ENCODE measurements at places on chromosomes 1 and 21. TPM values are rescaled to one million over a fixed set of nuclear protein-coding genes. Genes with fewer than 3 reads are reported as not detected.

The ZNF695 gene
- polyA plus RNA-seq: 2.2 TPM

The ACTL8 gene
- polyA plus RNA-seq: not detected

The CATSPERE gene
- polyA plus RNA-seq: 0.51 TPM

The CELA3A gene
- polyA plus RNA-seq: not detected

The SGIP1 gene
- 4.9 TPM for polyA plus RNA-seq

The RNU1-1 gene
- polyA plus RNA-seq: not detected

The CLCA4 gene
- polyA plus RNA-seq: not detected

The CDCA8 gene
- 9.1 TPM for polyA plus RNA-seq

The SLC6A9 gene
- polyA plus RNA-seq: 3.5 TPM

The OLIG2 gene
- polyA plus RNA-seq: not detected

The GJA9 gene
- 0.11 TPM for polyA plus RNA-seq

The TMEM125 gene
- polyA plus RNA-seq: 1.5 TPM

The CYP4Z1 gene
- 0.15 TPM for polyA plus RNA-seq

The FAM78B gene
- polyA plus RNA-seq: 2.7 TPM

- DNase-seq: peak; percentile 94
These were observed 78.6 kb downstream of the MAN1C1 start for GRCh38 chr1:25695090-25695770.

- DNase-seq: no peak
These were observed 243.6 kb downstream of the TNR start for GRCh38 chr1:175499595-175500382.

DNA sequence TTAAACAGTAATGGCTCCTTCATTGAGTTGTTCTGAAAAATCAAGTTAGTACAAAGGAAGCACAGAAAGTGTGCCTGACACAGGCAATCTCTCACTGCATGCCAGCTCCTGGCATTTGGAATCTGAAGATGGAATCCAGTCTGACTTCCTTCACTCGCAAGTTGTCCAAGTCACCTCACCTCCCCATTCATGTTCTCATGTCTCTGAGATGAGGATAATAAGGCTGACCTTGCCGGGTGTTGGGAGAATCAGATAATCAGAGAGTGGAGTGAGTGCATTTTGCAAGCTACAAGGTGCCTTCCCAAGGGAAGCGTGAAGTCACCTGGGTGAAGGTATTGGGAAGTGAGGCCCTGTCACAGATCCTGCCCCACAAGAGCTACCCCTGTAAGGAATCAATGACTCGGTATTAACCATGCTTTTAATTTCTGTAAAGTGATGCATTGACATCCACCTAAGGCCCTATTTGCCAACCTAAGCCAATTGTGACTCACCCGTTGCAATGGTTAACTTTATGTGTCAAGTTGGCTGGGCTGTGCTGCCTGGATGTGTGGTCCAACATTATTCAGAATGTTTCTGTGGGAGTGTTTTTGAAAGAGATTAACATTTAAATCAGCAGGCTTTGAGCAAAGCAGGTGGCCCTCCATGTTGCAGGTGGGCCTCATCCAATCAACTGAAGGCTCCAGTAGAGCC, 62.5 kb upstream of the TARBP1 start:
- no peak for DNase-seq

DNA sequence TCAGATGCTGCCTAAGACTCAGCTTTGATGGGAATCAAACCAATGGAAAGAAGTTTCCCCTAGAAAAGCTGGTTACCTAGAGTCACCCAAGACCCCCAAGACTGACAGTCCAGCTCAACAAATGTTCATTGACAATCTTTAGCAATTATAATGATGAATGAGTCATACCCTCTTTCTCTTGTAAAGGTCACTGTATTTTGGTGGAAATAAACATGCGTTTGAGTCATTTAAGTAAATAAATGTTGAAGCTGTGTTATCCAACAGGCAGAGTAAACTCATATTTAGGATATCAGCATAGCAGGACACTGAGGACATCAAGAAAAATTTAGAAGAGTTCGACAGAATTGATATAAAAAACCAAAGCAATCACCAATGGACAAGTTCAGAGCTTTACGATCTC, 295.9 kb downstream of the RGS7 start:
- DNase-seq: no peak

- no peak for DNase-seq
These were observed 22.0 kb upstream of the FAM131C start for GRCh38 chr1:16095447-16095846.

GRCh38 chr1:98288494-98288893, 367.7 kb upstream of the DPYD start:
- no peak for DNase-seq

DNA sequence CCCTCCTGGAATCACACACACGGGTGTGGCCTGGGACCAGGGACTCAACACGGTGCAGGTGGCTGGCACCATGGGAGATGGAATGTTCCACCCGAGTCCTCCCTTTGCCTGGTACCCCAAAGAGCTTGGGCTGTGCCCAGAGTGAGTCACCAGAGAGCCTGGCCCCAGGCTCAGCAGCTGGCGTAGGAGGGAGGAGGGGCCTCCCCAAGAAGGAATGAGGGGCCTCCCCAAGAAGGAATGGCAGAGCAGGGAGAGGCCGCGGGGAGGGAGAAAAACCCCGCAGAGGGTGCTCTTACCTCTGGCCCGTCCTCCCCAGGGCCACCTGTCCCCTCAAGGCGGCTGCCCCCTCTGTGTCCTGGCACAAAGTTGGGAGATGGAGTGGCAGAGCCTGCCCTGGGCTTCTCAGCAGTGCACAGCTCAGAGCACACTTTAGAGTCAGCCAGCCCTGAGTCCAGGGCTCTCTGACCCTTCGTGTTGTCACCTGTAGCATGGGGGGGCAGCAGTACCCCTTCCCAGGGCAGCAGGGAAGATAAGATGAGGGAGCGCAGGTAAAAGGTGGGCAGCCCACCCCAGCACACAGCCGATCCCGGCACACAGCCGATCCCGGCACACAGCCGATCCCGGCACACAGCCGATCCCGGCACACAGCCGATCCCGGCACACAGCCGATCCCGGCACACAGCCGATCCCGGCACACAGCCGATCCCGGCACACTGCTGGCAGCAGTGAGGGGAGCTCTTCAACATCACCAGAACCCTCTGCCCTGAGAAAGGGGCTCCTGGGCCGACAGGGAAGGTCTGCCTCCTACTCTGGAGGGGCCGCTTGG, 20.2 kb upstream of the KCNAB2 start:
- DNase-seq: no peak

GRCh38 chr1:202274611-202275010, 67.1 kb downstream of the UBE2T start:
- DNase-seq: no peak

- no peak for DNase-seq
These were observed 21.7 kb downstream of the ASTN1 start for GRCh38 chr1:177142791-177143271.

DNA sequence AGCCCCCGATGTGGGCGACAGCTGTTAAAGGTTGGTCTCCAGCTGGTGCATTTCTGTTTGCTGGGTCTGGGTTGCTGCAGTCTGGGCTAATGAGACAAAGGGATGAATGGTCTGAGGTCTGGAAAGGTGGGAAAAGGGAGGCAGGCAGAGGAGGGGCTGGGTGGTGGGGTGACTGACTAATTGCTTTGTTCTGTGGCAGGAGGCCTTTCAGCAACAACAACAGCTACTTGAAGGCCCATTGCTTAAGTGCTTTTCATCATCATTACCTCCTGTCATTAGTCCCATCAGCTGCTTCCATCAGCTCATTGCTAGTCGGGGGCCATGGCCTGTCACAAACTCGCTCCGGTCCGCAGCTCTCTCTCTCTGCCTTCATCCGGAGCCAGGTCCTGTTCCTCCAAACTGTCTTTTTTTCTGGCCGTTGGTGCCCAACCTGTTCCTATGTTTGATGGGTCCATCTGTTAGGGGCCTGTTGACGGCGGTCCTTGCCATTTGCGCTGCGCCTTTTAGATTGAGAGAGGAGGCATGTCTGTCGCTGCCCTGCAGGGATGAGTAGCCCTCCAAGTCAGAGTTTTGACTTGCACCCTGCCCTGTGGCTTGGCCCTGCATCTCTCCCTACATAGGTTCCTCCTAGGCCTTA, 105.6 kb upstream of the PLXNA2 start:
- DNase-seq: no peak

DNA sequence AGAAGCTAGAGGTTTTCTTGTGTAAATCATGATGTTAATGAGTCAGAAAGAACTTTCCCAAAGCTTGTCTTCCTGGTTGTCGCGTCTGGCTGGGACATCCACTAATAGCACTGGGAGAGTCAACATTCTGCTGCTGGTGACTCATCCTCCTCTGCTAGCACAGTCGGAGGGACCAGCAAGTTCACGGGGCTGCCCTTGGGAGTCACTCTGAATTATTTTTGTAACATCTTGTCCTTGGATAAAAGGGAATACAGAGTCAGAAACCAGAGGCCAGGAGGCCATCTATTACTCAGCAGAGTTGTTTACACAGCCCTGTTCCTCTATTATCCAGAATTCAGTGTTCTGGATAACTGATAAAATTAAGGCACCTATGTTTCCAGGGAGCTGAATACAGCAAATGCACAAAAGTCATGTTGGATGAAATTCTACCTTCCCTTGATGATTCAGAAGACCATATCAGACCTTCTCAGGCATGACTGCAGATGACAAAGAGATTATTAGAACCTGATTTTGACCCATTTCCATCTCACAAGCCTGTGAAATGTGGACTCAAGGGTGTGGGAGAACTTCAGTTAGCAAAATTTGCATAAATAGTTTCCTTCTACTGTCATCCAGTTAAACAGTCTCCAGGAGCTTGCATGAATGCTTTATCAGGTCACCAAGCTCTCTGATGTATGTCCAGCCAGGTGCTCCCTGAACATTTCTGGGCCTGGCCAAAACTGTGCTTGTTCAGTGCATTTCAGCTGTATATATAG, 68.1 kb downstream of the JAK1 start:
- DNase-seq: peak; percentile 44

DNA sequence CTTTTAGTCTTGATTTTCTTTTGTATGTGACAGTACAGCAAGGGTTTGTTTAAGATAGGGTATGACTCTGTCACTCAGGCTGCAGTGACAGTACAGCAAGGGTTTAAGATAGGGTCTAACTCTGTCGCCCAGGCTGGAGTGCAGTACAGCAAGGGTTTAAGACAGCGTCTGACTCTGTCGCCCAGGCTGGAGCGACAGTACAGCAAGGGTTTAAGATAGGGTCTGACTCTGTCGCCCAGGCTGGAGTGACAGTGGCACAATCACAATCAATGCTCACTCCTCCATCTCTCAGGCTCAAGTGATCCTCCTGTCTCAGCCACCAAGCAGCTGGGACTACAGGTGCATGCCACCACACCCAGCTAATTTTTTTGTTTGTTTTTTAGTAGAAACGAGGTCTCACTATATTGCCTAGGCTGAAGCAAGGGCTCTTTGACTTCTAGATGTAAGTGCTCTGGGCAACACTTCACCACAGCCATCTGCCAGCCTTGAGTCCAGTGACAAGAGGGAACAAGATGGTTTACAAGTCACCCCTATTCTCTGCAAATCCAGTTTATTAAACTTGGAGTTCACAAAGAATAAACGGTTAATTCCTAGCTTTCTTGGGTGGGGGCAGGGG, 965 bp upstream of the SH2D5 start:
- no peak for DNase-seq

DNA sequence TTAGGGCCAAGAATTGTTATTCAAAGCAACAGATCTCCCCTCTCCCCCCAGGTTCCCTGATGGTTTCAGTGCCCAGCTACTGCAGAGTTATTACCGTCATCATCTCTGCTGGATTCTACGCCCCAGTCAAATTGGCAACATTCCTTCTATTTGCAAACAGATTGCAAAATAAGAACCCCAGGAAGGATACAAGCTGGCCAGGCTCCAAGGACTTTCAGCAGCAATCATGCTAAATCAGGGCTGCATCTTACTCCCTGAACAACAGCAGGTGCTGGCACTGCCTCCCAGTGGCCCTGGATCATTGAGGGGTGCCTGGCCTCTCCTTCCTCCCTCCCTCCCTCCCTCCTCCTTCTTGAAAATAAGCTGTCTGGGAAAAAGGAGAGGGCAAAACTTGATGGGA, 521.6 kb upstream of the BEND5 start:
- no peak for DNase-seq

- no peak for DNase-seq
These were observed 6.6 kb upstream of the FOXE3 start for GRCh38 chr1:47409311-47410067.

DNA sequence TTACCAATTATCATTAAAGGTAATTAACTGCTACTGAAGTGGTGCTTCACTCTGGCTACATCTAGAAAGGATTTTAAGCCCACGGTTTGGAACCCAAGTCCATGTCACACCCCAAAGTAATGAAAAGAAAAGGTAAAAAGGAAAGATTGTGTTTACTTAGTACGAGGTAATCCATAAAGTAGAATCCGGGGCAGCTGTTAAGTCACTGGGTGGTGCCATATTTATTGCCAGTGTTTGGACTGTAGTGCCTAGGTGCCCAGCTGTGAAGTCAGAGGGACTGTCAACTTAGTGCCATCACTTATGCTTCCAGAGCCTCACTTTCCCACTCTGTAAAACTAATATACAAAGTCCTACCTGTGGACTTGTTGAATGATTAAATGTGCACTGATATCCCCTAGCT, 52.2 kb upstream of the GRHL3 start:
- DNase-seq: no peak

DNA sequence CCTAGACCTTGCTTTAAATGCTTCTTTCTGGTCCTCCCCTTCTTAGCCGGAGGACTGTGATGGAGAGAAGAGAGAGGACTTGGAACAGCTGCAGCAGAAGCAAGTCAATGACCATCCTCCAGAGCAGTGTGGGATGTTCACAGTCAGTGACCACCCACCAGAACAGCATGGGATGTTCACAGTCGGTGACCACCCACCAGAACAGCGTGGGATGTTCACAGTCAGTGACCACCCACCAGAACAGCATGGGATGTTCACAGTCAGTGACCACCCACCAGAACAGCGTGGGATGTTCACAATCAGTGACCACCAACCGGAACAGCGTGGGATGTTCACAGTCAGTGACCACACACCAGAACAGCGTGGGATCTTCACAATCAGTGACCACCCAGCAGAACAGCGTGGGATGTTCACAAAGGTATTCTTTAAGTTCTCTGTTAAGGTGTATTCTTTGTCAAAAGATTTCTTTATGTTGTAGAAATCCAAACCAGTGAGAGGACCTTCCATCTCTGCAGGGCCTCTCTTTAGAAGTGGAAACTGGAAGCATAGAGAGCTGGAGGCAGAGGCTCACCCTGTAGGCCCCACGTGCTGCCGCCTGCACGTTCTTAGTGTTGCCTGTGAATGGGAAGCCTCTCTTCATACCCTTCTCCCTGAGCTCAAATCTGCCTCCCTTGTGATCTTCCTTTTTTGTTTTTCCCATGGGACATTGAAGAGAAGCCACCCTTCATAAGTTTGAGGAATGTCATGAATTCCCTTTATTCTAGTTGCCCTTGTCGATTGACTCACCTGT, 10.6 kb downstream of the PCNT start:
- DNase-seq: no peak

GRCh38 chr1:206144605-206145004, 27.4 kb upstream of the AVPR1B start:
- no peak for DNase-seq

All from muscle of back (tissue), 13 donors.